ENCODE measurements at places on chromosomes 4 and X.
A peak's percentile ranks its signal among the peaks of the same experiment; 100 is the strongest.

DNA sequence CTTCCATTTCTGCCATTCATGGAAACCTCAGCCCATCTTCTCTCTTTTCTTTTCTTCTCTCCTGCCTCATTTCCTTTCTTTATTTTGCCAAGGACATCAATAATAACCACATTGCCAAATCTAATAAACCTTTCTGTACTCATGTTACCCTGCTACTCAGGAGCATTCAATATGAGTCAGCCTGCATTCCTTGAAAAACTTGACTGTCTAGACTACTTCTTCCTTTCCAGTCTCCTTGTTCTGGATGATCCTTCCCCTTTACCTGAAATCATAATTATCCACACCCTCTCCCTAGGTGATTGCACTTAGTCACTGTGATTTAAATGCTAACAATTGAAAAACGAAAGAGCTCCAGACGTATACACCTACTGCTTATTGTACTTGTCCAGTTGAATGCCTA is 253.2 kb upstream of the CENPE start:
- DNase-seq: no peak

DNA sequence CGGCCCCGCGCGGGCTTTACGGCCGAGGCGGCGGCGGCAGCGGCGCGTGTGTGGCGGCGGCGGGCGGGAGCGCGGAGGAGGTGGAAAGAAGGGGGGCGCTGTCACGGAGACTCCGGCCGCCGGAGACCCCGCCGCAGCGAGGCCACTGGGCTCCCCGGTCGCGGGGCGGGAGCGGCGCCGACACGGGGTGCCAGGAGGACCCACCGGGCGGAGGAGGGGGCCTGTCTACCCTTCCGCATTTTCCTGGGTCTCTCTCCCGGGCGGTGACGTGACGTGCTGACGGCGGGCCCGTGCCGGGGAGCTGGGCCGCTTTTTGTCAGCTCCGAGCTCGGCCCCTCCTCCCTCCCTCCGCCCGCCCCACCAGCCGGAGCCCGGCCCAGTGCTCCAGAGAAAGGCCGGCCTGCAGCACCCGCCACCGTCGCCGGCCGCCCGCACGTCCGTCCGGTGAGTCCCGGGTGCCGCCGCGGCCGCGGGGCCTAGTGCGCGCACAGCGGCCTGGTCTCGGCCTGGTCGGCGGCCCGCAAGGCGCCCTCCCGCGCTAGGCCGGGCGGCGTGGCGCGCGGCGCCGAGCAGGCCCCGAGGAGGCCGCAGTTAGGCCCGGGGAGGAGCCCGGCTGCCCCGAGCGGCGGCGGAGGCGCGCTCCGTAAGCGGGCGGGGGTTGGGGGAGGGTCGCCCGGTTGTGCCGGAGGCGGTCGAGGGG is at the start of gene ZFX:
Gene ZFX (plus strand): TSS at position 379 of the 700 bp plus-strand sequence. CDS start 23,014 bp downstream, outside the sequence.
- peak; percentile 78 for DNase-seq

GRCh38 chrX:1496076-1496475 is 40.9 kb downstream of the P2RY8 start:
- DNase-seq: no peak

DNA sequence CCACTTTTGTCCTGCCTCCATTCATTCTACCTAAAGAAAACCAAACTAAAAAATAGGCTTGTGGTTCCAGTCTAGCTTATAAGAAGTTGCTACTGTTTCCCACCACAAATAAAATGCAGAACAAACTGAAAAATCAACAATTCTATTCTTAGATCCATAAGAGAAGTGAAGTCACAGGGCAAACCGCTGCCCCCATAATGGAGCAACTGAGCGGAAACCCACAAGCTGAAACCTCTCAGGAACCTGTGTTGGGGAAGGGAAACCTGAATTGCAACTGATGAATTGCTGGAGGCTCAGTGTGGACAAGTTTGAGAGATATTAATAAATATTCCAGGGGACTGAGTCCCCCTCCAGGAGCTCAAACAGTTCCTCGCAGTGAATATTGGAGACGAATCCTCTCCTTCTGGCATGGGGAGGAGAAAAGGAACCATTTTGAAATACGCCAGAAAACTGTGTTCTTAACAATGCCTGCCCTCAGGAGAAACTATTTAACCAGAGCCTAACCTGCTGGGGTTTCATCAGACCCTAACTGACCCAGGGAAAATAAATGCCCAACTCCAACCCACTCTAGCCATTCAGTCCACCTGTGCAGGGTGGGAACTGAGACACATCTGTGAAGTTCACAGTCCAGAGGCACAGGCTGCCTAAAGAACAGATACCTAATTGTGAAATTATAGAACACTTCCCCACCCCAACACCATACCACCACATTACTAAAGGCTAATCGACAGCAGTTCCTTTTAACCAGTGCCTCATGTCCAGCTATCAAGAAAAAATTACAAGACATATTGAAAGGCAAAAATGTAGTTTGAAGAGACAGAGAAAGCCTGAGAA is 22.8 kb upstream of the SH3RF1 start:
- no peak for DNase-seq

DNA sequence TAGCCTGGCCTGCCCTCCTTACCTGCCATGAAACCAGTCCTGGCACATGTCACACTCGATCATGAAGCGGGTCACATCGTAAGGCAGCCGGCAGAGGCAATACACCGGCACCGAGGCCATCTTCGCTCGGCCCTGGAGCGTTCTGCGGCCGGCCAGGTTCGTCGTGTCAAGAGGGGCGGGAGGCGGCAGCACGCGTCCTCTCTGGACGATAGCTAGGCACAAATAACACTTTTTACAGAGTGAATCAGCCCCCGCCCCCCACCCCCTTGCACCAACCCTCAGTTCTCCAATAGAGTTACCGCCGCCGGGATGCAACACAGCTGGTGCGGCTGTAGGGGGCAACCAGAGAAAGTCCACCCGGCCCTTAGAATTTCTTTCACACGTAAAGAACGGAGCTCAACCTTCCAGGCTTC is 1.7 kb downstream of the PHF8 start:
- DNase-seq: peak; percentile 74

GRCh38 chr4:24443200-24443599 is 141.2 kb downstream of the DHX15 start:
- peak; percentile 11 for DNase-seq

GRCh38 chrX:37383313-37383712 is 34.1 kb downstream of the PRRG1 start:
- no peak for DNase-seq

DNA sequence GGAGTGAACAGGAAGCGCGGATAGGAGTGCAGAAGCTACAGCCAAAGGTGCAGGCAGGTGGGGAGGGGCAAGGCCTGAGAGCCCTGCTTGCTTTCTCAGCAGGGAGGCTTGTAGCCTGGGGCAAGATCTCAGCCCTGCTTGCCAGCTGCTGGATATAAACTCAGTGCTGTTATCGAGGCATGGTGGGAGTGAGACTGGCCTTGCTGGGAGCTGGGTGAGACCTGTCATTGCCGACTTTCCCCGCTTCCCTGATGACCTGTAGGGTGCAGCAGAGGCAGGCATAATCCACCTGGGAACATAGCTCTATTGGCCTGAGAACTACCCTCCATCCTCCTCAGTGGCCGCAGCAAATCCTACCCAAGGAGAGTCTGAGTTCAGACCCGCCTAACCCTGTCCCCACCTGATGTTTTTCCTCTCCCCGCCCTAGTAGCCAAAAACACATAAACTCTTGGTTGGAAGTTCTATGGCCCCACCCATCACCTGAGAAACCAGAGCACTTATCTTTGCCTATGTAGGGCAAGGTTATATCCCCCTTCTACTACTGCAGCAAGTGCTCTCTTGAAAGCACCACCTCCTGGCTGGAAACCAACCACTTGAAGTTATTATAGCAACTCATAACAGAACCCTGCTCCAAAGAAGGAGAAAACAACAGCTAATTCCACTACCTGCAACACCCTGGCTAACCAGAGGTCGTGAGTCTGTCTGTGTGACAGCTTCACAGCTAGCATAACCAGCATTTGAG is 80.7 kb downstream of the FHIP1A start:
- peak; percentile 3 for DNase-seq

All from DMS53 (cell line).